ENCODE measurements at places on chromosomes 2 and 18. TPM values are rescaled to one million over a fixed set of nuclear protein-coding genes. Genes with fewer than 3 reads are reported as not detected.

GRCh38 chr18:24010673-24011072 lies 3.9 kb upstream of the TTC39C start:
- no peak for DNase-seq

DNA sequence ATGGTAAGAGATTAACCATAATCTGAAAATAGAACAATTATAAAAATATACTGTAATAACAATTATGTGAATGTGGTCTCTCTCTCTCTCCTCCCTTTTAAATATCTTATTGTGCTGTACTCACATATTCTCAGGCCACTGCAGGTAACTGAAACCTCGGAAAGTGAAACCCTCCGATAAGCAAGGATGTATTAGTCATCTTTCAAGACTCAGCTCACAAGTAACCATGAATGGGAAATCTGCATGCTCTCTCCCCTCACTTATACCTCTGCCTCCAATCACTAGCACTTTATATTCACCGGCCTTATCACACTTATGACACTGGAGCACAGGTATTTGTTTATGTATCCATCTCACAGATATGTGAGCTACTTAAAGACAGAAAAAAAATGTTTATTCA lies 139.7 kb downstream of the LRP2 start:
- DNase-seq = no peak

DNA sequence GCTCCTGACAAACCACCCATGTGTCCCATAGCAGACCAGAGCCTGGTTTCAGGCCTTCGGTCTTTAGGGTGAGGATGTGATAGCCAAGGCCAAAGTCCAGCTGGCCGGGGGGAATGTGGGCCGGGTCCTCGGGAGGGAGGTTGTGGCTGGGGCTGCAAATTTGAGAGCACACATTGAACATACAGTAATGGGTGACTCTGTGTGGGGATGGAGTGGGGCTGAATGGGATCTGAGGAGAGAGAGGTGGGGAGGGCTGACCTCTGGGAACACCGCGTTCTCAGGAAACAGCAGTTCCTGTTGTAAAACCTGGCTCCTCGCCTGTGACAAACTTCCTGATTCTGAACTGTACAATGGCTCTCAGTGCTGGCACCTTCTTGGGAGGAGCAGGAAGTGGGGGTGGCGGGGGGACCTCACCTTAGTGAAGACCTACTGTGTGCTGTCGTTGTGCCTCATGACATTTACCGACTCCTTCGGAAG lies 48.8 kb downstream of the MCFD2 start:
- DNase-seq = no peak

- DNase-seq = no peak
These were observed 321.3 kb upstream of the TFPI start for GRCh38 chr2:187875261-187876141.

DNA sequence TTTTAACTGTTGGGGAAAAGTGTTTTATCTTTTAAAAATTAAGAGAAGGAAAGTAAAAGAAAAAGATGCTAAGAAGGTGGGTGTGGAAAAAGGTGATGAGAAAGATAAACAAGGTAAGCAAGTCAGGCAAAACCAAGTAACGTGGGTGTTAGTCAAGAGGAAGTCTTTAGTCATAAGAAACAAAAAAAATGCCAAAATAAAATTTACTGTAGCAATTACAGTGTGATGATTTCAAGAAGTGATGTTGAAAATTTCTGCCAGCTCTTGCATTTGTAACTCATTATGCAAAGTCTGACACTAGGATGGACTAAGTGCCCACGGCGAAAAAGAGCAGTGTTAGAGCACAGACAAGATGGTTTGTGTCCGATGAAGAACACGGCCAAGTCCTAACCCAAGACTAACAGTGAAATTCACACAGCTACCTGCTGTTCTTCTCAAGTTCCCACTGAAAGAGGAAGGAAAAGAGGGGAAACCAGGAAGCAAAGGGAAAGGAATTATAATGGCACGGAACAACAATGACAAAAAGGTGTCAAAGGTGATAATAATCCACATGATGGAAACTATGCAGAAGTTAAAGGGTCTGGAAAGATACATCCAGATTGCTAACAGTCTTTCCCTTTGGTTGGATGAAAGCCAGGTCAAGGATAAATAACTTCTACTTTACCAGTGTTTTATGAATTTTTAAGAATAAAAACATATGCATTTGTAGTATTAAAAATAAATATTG lies 34.1 kb downstream of the NOL10 start:
- no peak for DNase-seq

- DNase-seq = no peak
These were observed 67.5 kb downstream of the LTBP1 start for GRCh38 chr2:33014268-33014667.

DNA sequence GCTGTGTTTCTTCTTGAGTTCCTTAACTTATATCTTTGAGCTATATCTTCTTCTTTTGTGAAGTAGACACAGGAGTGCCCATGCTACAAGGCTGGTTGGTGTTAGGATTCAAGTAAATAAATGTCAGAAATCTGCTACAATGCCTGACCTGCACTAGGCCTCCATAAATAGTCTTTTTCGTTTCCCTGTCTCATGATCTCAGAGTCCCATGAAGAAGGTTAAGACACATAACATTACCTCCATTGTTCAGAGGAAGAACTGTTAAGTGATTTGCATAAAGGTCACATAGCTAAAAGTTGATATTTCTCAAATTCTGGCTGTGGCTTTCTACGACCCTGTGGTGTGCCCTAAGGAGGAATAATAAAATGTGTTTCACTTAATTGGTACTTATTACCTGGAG lies 228.4 kb downstream of the KCNS3 start:
- DNase-seq = no peak

DNA sequence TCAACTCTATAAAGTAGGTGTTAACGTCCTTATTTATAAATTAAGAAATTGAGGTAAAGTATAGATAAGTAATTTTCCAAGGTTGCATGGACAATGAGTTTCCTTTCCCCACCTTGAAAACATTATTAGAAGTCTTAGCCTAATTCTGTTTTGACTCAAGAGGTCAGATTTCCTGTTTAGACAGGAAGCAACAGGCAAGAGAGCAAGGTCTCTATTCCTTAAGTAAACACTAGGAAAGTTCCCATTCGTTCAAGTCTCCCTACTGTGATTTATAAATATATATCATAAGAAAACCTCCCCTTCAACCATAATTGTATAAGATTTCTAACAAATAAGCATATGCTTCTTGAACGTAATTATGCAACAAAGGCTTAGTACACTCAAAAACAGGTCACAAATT lies 40.3 kb downstream of the CLASP1 start:
- DNase-seq = no peak

DNA sequence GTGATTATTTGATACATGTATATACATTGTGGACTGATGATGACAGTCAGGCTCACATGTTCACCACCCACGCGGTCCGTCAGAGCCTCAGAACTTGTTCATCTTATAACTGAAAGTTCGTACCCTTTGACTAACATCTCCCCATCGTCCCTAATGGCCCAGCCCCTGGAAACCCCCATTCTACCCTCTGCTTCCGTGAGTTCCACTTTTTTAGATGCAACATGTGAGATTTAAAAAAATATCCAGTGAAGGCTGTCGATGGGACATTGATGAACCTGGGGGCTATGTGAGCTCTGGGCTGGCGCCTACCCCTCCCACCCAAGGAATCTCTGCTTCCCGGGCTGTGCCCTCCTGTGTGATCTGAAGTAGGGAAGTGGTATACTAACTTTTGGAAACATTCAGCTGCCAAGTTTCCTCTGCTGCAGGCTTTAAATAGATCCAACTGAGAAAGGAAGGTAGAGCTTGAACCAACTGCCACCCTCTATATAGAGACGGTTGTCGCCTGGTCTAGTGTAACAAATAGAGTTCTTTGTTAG lies 163.8 kb downstream of the FAM210A start:
- no peak for DNase-seq

DNA sequence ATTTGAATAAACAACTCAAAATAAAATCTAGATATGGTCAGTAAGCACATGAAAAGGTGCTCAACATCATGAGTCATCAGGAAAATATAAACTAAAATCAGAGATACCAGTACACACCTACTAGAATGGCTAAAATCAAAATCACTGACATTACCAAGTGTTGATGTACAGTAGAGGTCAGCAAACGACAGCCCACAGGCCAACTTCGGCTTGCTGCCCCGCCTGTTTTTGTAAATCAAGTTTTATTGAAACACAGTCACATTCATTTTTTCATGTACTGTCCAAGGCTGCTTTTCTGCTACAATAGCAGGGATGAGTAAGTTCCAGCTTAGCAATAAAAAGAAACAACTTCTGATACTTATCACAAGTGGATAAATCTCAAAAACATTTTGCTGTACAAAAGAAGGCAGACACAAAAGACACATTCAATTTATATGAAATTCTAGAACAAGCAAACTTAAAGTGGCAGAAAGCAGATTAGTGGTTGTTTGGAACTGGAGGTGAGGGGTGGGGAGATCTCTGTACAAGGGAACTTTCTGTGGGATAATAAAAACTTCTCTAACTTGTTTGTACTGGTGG lies 32.1 kb downstream of the TRAK2 start:
- DNase-seq = no peak

DNA sequence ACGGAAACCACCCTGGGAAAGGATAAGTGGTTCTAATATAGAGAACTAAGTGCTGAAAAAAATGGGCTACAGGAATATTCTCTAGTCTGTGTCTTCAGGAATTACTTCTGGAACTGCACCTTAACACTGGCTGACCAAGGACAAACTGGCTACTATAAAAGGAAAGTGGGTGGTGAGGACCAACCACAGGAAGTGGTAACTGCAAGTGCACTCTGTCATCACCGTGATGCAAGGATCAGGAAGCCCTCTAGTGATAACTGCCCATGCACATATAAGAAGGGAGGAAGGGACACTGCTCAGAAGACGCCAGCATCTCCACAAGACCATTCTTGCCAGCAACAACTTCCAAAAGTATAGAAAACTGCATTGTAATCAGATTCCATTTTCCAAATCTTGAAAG lies 424.4 kb upstream of the RGPD4 start:
- DNase-seq = no peak

DNA sequence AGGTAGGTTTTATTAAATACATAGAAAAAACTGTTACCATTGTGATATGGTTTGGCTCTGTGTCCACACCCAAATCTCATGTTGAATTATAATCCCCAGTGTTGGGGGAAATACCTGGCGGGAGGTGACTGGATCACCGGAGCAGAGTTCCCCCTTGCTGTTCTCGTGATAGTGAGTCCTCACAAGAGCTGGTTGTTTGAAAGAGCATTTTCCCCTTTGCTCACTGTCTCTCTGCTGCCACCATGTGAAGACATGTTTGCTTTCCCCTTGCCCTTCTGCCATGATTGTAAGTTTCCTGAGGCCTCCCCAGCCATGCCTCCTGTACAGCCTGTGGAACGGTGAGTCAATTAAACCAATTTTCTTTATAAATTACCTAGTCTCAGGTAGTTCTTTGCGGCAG lies 352.7 kb upstream of the SLC39A10 start:
- DNase-seq = no peak

- peak; percentile 94 for DNase-seq
These were observed 978.1 kb upstream of the CDH2 start for GRCh38 chr18:29154758-29155725.

- DNase-seq = no peak
These were observed 31.5 kb upstream of the ASNSD1 start for GRCh38 chr2:189629531-189630453.

- DNase-seq = no peak
These were observed 340.1 kb downstream of the CLIP4 start for GRCh38 chr2:29455200-29455860.

- DNase-seq = peak; percentile 94
These were observed 81.2 kb upstream of the LTBP1 start for GRCh38 chr2:32865399-32866068.

DNA sequence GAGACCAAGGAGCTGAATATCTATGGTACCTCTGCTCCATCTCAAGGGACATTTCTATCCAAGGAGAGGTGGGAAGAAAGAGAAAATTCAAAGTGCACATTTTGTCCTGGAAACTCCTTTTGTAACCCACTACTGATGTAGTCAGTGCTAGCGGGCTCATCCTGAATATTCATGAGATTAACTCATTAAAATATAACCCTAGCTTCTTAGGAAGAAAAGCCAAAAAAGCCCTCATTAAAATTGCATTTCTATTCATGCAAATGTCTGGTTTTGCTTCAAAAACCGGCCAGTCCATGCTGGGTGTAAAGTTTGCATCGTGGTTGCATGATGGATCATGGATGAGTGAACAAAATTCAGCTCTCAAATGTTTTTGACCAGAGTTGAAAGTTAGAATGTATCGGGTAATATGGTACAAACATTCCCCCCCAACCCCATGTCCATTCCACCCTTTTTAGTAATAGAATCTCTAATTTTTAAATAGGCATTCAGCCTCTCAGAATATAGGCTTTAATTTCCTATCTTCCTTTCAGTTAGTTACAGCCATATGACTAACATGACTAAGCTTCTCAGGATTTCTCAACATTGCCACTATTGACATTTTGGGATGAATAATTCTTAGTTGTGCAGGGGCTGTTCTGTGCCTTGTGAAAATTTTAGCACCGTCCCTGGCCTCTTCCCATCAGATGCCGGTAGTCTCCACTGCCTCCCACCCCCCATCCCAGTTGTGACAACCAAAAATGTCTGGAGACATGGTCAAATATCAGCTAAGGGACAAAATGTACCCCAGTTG lies 104.2 kb upstream of the RND3 start:
- DNase-seq = no peak

GRCh38 chr2:54864727-54865126 lies 141.3 kb downstream of the EML6 start:
- no peak for DNase-seq

- DNase-seq = no peak
These were observed 14.5 kb downstream of the SLC39A10 start for GRCh38 chr2:195671563-195671962.

DNA sequence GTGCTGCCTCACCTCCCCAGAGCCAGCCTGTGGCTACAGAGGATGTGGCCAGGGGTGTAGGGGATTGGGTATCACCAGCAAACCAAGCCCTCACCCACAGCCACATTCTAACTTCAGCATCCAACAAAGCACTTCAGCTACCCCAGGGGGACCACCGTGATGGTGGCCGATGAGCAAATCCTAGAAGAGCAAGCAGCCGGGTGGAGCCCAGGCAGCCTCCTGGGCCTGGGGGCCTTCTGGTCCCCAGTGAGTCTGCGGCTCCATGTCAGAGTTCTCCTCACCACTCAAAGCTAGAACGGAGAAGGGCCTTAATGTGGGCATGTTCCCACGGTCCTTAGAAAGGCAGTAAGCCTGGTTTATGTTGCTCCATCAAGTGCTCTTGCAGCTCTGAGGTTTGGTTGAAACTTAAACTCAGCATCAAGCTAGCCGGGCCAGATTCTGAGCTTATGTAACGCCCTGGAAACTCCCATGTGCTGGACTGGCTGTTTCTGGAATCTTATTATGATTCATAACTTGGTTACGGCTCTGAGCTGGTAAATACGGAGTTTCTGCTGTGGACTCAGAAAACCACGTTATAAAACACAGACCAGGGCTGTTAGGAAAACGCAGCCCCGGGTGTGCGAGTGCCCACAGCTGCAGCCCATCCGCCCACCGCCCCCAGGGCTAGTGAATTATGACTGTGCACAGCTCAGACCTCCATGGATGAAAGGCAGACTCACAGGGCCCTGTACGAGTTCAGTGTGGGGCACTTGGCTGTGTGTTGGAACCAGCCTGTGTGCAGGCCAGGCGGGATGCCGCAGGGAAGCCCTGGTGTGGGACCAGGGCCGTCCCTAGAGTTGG lies 99.8 kb downstream of the SEPTIN10 start:
- peak; percentile 86 for DNase-seq

GRCh38 chr2:118989481-118989880 lies 47.5 kb downstream of the MARCO start:
- no peak for DNase-seq

The TEX44 gene
- not detected for polyA plus RNA-seq

The TRIM54 gene
- polyA plus RNA-seq = 0.05 TPM

The LOXHD1 gene
- not detected for polyA plus RNA-seq
